ENCODE measurements at places on chromosomes 4 and X. TPM values are rescaled to one million over a fixed set of nuclear protein-coding genes. Genes with fewer than 3 reads are reported as not detected.

- no peaks in the 10 kb centered on the region for H3K4me1 ChIP-seq
- H3K4me3 ChIP-seq = no peak overlapping the region
- no peaks in the 10 kb centered on the region for H3K36me3 ChIP-seq
- DNase-seq = peak; percentile 88
- H3K27ac ChIP-seq = peak overlapping the region; percentile 9
Observed at GRCh38 chr4:16418814-16419213, 192.5 kb upstream of the TAPT1 start.

GRCh38 chr4:75950213-75950815 lies 9.5 kb upstream of the NAAA start:
- no peak overlapping the region for H3K4me3 ChIP-seq
- no peak overlapping the region for H3K27ac ChIP-seq

GRCh38 chrX:150486011-150486410 lies 82.4 kb upstream of the MTM1 start:
- H3K36me3 ChIP-seq = no peaks in the 10 kb centered on the region
- peaks cover 4% of the 10 kb centered on the region for H3K4me1 ChIP-seq
- peak; percentile 33 for DNase-seq
- peaks cover 8% of the 10 kb centered on the region for H3K27me3 ChIP-seq

- H3K36me3 ChIP-seq = no peaks in the 10 kb centered on the region
- no peaks in the 10 kb centered on the region for H3K4me1 ChIP-seq
- peaks cover 11% of the 10 kb centered on the region for H3K27me3 ChIP-seq
- no peak for DNase-seq
Observed at GRCh38 chrX:38400389-38400910, 48.0 kb downstream of the OTC start.

GRCh38 chrX:725971-726370 lies 95.4 kb downstream of the SHOX start:
- H3K27me3 ChIP-seq = no peaks in the 10 kb centered on the region
- H3K27ac ChIP-seq = no peak overlapping the region
- DNase-seq = no peak
- H3K4me3 ChIP-seq = no peak overlapping the region

GRCh38 chr4:154348657-154349056 lies 142.9 kb downstream of the DCHS2 start:
- H3K27me3 ChIP-seq = no peaks in the 10 kb centered on the region
- no peaks in the 10 kb centered on the region for H3K4me1 ChIP-seq
- no peaks in the 10 kb centered on the region for H3K36me3 ChIP-seq

DNA sequence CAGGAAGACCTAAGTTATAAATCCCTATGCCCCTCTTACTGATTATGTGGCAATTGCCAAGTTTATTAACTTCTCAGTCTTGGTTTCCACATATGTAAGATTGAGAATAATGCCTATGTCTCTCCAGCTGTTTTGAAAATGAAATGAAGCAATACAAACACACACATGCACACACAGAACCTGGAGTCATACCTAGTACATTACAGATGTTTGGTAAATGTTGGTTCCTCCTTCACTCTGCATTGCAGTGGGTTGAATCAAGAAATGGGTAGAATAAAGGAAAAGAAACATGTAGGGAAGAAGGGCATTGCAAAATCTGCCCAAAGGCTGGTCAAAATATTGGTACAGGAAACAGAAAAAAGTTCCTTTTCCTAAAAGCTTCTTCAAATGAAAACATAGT lies 309.9 kb upstream of the EMCN start:
- no peak overlapping the region for H3K4me3 ChIP-seq
- H3K4me1 ChIP-seq = no peaks in the 10 kb centered on the region
- no peaks in the 10 kb centered on the region for H3K27me3 ChIP-seq

- no peak overlapping the region for H3K27ac ChIP-seq
- H3K27me3 ChIP-seq = no peaks in the 10 kb centered on the region
- H3K4me1 ChIP-seq = no peaks in the 10 kb centered on the region
- no peak for DNase-seq
Observed at GRCh38 chr4:180618396-180618795, 1624.8 kb upstream of the TENM3 start.

- no peaks in the 10 kb centered on the region for H3K27me3 ChIP-seq
- peaks cover 13% of the 10 kb centered on the region for H3K36me3 ChIP-seq
- no peaks in the 10 kb centered on the region for H3K4me1 ChIP-seq
- peak overlapping the region; percentile 9 for H3K27ac ChIP-seq
Observed at GRCh38 chr4:102819588-102820365, 7.6 kb downstream of the UBE2D3 start.

AFF2 gene
- total RNA-seq = 6.1 TPM

USP17L12 gene
- not detected for total RNA-seq

FAM120C gene
- total RNA-seq = 6.1 TPM

ENPEP gene
- total RNA-seq = 15.3 TPM

APLN gene
- total RNA-seq = 5.7 TPM

ELOVL6 gene
- total RNA-seq = 4.8 TPM
